B cell (primary cell): ENCODE measurements at places on chromosomes 3 and 15. TPM values are rescaled to one million over a fixed set of nuclear protein-coding genes. Genes with fewer than 3 reads are reported as not detected.

DNA sequence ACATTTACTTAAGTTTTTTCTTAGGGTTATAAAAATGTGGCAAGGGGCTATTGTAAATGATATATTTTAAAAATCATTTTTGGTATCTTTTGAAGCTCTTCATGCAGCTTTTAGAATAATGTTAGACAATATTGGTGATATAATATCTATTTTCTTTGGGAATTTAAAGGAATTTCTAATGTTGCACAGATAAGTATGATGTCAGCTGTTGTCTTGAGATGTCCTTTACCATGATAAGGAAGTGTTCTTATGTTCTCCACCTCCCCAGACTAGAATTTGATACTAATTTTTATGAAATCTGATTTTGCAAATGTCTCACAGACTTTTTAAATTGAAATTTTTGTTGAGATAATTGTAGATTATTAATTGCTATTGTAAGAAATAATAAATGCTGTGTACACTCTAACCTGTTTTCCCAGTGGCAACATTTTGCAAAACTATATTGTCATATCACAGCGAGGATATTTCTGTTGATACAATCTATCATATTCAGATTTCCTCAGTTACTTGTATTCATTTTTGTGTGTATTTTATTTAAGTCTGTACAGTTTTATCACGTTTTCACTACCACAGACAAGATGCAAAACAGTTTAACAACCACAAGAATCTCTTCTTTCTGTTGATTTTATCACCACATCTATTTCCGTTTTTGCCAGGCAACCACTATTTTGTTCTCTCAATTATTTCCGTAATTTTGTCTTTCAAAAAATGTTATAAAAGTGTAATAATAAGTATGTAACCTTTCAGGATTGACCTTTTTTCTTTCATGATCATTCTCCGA lies 55.4 kb downstream of the SPRED1 start:
- no peaks in the 10 kb centered on the region for H3K4me1 ChIP-seq
- H3K27ac ChIP-seq = no peak overlapping the region
- no peak overlapping the region for H3K4me3 ChIP-seq
- no peaks in the 10 kb centered on the region for H3K36me3 ChIP-seq
- DNase-seq = no peak
- no peaks in the 10 kb centered on the region for H3K27me3 ChIP-seq

DNA sequence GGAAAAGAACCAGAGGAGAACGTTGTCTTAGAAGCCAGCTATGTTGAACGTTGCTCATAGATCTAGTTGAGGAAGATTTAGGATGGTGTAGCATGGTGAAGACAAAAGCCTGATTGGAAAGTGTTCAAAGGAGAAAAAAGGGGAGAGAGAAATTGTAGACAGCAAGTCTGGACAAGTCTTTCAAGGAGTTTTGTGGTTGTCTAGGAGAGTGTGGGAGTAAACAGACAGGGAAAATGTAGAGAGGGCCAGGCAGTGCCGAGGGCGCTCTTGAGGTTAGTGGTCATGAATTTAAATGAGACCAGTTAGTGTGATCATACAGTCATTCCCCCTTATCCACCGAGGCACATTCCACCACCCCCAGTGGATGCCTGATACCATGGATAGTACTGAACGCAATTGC lies 167.5 kb upstream of the IL12A start:
- no peak for DNase-seq
- no peak overlapping the region for H3K27ac ChIP-seq
- H3K27me3 ChIP-seq = no peaks in the 10 kb centered on the region
- no peaks in the 10 kb centered on the region for H3K4me1 ChIP-seq

DNA sequence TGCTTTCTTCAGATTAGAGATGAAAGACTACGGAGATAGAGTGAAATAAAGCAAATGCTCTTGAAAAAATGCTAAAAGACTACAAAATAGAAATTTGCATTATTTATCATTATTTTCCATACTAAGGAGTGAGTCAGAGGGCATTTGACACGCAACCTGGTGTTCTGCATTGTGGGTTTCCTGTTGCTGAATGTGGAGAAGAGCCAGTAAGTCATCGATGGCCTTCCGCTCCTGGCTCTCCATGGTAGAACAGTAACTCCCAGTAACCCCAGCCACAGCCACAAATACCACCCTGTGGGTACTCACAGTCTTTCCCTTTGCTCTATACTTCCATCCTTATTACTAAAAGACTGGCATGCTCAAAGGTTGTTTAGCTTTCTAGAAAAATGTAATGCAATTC lies 61.5 kb downstream of the CGGBP1 start:
- DNase-seq = peak; percentile 12
- H3K27me3 ChIP-seq = no peaks in the 10 kb centered on the region
- peaks cover 22% of the 10 kb centered on the region for H3K4me1 ChIP-seq
- no peaks in the 10 kb centered on the region for H3K36me3 ChIP-seq
- no peak overlapping the region for H3K4me3 ChIP-seq

Gene PAQR9
- total RNA-seq = not detected in 2 replicates

- no peak overlapping the region for H3K4me3 ChIP-seq
- H3K27me3 ChIP-seq = no peaks in the 10 kb centered on the region
- DNase-seq = no peak
- H3K4me1 ChIP-seq = no peaks in the 10 kb centered on the region
- no peaks in the 10 kb centered on the region for H3K36me3 ChIP-seq
- H3K27ac ChIP-seq = no peak overlapping the region
Observed at GRCh38 chr3:184345317-184346144, 8.1 kb downstream of the FAM131A start.

GRCh38 chr3:174232658-174233429 lies 626.3 kb upstream of the NAALADL2 start:
- no peaks in the 10 kb centered on the region for H3K27me3 ChIP-seq
- no peak overlapping the region for H3K27ac ChIP-seq
- H3K4me3 ChIP-seq = no peak overlapping the region
- no peaks in the 10 kb centered on the region for H3K4me1 ChIP-seq
- no peak for DNase-seq
